ENCODE measurements at places on chromosomes 1 and 21.

DNA sequence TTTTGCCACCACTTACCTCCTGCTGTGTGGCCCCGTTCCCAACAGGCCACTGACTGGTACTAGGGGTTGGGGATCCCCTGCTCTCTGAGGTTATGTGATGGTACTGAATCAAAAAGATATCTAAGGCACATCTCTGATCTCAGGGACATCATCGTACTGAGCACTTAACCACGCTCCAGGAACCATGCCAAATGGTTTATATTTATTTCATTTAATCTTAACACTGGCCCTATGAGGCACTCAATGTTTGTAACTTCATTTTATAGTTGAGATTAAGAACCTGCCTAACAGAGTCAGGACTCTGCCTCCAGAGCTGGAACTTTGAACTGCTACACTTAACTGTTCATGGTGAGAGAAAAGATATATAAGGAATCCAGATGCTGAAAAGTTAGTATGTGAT lies 98.0 kb upstream of the HP1BP3 start:
- DNase-seq = no peak

DNA sequence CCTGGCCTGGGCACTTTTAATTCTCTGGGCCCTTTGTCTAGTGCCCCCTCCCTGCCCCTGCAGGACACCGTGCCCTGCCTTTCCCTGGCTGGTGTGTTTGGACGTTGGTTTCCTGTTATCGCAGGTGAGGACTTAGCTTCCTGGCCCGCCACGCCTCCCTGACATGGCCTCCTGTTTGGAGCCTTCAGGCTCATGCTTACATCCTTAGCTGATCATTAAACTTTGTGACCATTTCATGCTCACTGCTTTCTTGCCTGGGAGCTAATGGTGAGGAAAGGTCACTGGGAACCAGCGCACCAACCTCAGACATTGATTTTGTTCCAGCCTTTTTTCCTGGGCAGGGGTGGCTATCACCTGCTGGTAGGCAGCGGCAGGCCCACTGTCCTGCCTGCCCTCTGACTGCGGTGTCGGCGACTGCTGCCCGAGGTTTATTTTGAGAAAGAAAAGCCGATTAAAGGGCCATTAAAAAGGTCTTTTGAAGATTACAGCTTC lies 3.7 kb downstream of the PFKL start:
- no peak for DNase-seq

DNA sequence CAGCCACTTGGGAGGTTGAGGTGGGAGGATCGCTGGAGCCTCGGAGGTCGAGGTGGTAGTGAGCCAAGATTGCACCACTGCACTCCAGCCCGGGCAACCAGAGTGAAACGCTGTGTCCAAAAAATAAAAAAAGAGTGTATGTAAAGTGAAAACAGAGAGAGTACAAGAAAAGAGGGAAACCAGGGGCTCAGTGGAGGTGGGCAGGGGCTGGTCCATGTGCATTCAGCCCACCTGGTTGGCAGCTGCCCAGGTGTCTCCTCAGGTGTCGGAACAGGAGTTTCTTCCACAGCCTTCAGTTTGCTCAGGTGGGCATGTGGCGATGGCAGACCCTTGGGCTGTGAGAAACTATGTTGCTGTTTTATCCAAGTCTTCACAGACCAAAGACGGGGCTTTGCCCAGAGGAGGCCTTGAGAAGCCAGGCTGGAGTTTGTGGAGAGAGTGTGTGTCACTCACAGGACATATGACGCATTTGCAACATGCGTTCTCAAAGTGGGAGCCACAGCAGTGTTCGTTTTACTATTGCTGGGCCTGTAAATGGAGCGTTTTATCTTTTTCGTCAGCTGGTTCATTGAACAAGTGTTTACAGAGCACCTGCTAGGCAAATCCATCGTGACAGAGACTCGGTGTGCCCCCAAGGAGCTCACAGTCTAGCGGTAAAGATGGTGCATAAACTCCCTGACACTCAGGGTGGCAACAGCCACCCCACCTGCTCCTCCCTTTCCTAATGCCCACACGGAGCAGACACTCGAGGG lies 22.4 kb upstream of the SAMD11 start:
- DNase-seq = no peak

GRCh38 chr1:230563591-230563990 lies 78.7 kb upstream of the COG2 start:
- DNase-seq = no peak

GRCh38 chr1:202656951-202657646 lies 53.2 kb downstream of the SYT2 start:
- no peak for DNase-seq

DNA sequence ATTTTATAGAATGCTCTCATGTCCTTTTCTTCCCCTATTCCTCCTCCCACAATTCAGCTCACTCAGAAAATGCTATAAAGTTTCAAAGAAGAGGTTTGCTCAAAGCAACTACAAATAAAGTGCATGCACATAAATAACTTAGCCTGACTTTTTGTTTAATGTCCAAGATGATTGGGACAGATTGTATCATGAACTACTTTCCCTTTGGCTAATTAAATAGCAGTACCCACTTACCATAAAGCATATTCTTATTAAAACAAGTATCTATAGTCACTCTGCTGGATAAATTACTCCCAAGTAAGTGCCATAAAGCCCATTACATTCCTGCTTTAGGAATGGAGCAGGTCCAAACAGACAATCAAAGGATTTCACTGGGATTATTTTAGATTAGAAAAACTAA lies 576.0 kb downstream of the LMO4 start:
- no peak for DNase-seq

DNA sequence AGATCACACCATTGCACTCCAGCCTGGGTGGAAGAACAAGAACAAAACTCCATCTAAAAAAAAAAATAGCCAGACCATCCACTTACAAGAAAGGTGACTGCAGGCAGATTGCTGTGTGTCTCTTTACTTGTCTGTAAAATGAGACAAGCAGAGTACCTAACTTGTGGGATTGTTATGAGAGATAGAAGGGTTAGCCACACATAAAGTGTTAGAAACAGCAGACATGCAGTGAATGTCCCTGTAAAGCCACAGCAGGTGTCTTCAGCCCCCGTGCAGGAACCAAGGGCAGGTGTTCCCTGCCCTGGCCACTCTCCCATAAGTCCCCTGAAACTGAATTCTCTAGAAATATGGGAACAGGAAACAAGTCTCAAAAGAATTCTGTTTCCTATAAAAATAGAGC lies 40.8 kb upstream of the EFHD2 start:
- no peak for DNase-seq

DNA sequence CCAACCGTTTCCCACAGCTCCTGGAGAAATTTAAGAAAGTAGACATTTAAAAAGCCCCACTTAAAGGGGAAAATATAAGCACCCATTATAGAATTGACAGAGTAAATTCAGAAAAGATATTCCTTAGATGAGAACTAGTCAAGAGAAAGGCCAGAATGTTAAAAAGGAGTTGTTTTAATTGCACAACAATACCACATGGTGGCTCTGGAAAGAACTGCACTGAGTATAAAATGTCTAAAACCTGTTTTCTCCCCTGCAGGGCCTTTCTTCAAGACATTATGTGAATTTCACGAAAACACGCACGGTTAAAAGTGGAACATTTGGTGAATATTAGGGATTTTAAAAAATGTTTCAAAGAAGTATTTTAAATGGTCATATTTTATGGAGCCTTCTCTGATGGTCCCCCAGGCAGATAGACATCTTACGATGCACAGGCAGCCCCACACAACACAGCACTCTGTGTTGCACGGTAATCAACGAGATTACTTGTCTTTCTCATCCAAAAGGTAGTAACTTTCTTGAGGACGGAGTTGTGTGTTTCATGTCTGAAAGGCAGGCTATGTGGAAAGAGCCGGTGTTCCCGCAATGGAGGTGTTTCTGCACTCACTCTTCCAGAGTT lies 101.9 kb downstream of the PRRX1 start:
- no peak for DNase-seq

DNA sequence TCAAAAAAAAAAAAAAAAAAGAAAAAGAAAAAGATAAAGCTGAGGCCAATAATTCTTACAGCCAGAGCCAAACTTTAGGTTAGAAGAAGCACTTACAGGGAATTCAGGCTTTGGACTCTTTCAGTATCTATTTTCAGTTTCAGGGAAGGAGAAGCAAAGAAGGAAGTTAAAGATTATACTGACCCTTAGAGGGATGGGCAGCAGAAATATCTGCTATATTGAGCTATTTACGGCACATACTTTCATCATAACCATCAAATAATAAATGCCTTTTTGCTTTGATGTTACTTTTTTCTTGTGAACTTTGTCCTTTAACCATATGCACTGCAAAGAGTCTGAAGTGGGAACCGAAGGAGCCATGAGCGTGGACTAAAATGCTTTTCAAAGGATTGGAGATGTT lies 42.0 kb downstream of the TM2D1 start:
- DNase-seq = no peak
